Erythroblast (primary cell): ENCODE measurements at places on chromosomes 4 and X.

DNA sequence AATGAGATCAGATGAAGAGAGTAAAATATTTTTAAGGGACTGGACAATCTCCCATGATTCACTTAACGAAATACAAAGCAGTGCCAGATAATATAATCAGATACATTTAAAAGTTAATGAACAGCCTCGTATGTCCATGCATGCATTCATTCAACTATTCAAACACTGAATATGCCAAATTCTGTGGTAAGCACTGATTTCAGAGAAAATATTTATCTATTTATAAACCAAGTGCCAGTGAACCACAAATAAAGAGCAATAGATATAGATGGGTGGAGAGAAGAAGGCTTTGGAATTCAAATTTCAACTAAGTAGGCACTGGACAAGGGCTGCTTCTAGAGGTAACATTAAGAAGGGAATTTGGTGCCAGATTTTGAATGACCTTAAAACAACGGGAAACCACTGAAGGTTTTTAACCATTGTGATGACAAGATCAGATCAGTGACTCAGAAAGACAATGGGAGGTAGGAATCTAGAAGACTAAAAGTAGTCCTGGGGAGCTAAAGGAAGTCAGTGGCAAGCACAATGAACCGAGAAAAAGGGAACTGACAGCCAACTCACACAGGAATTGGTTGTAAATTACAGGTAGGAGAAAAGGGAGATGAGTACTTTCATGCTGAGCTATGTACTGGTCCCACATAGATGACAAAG is 14.2 kb downstream of the ELOVL6 start:
- DNase-seq, result no peak

DNA sequence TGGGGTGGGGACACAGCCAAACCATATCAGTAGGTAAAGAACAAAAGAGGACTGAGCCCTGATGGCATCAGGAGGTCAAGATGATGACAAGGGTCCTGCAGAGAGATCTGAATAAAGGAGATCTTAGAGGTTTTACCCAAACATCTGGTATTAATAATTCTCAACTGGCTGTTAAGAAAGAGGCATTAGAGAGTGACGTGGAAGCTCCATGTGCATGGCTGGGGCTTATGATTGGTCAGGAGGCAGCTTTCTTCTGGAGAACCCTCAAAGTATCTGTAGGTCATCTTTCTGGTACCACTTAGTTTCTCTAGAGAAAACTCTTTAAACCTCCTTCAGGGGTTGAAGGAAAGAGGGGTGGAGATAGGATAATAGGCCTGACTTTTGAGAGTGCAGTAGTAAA is 18.7 kb downstream of the MGST2 start:
- DNase-seq, result no peak

DNA sequence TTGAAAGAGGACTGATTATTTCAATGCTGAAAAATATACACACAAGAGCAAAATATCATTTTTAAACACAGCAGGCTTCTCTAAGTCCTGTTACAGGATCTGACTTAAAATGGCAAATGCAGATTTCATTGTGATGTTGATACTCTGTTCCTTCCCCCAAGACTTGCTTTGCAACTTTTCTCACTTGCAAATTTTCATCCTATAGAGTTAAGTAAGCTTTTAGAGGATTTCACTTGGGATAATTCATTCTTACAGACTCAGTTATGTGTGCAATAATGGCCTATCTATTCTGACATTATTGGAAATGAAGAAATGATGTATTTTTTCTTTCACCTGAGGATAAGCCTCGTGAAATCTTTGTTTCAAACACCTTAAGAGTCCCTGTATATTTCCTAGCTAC is 2403.2 kb downstream of the ARAP2 start:
- no peak for DNase-seq

DNA sequence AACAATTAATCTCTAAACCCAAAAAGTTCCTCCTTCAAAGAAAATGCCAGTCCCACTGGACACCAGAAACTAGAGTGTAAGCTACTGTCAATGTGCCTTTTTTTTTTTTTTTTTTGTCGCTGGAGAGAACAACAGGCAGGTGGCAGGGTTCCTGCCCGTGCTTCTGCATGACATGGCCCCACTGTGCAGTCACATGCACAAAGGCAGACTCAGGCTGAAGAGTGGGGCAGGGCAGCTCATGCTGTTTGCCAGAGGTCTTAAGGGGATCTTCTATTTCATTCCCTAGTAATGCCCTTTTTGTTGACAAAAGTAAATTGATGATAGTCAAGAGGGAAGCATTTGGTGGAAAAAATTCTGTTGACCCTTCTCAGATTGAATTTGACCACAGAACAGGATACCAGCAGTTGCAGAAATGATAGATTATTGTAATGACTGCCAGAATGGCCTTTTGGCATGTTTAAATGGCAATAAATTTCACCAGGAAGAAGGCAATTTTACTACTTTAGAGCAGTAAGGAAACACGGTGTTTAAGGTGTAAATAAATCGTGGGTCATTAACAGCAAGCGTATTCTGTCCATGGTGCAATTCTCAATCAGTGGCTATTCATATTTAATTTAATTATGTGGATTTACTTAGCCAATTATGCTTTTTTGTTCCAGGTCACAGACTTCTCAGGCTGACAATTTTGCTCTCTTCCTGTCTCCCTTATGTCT is 80.9 kb downstream of the NKX6-1 start:
- no peak for DNase-seq

DNA sequence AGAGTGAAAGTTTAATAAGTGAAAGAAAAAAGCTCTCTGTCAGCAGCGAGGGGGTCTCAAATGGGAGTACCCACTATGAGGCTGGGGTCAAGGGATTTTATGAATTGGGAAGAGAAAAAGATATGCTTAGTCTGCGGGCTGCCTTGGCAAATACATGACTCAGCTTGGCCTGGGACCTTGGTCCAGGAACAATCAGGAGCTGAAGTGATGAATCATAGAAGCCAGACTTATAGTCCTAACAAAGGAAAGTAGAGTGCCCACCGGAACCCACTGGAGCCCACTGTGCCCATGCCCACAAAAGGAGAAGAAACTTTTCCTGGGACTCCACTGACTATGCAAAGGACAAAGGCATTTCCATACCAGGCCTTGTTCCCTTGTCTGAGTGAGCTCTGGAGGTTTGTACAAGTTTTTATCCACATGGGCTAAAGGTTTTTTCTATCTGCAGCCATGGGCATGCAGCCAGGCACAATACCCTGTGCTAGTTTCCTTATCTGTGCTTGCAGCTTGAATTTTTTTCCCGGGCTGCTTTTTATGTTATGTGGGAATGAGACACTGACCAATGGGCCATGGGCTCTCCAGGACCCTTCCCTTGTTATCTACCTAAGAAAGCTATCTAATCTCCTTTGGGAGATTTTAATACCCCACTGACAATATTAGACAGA is 201.7 kb downstream of the FAM133A start:
- DNase-seq, result peak; percentile 0

DNA sequence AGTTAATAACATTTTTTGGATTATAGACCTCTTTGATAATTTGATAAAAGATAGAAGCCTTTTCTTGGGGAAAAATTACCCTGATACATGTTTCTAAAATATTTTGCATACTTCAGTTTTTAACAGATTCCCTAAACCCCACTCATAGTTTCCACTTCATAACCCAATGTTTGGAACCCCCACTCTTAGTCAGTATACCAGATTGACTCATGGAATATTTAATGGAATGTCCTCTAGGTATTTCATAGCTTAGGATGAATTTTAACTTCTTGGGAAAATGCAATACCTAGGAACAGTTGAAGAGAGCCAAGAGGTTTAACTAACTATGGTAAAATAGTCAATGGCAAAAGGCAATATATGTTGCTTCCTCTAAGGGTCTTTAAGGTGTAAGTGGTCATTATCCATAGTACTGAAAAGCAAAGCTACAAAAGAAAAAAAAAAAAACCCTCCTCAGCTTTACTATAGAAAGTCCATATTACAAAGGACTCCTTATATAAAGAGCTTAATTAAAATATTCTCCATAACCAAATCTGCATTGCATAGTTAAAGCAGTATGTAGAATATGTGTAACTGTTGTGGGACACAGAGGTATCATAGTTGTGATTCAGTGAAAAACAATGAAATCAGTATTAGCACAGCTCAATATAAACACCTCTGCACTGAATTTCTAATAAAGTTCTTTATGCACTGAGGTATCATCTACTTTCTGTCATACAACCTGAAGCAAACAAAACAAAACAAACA is 159.9 kb downstream of the PCDH7 start:
- DNase-seq, result no peak

- DNase-seq, result no peak
Observed at GRCh38 chrX:68914479-68914946, 85.7 kb downstream of the EFNB1 start.

DNA sequence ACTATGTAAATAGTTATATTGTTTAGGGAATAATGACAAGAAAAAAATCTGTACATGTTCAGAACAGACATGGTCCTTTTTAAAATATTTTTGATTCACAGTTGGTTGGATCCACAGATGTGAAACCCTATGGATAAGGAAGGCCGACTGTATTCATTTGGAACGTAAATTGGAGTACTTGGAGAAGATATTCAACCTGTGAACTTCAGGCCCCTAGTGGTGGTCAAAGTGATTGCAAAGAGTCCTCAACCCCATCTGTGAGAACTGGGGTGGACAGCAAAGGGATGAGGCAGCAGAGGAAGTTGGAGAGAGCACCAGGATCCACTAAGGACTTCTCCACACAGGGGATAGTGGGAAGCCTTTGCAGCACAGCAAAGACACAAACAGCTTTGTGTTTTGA is 6.2 kb upstream of the CXCL13 start:
- DNase-seq, result peak; percentile 16

DNA sequence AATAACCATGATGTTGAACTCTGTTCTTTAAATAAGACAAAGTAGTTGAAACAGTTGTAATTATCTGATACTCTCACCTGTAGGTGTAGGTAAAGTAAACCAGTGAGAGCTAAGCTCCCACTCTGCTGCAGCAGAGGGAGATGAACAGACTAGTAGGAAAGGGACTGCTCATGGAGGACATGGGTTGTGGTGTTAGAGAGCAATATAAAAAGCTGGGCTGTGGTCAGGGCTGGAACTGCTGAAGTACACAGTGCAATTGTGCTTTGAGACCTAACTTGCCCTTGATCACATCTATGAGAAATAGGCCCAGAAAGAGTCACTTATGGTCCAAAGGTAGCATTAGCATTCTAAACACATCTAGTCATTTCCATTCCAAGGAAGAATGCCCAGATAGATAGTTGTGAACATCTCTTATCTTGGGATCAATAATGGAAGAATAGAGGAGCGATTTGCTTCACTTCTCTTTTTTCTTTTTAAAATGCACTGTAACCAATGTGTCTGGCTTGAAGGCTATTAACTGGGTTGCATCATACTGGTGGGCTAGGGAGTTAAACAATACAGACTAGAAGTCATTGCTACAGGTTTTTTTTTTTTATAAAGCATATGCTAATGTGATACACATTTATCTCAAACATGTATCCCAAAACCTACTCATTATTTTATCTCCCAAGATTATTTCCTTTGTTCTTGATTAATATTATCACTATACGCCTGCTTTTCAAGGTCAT is 251.3 kb upstream of the CENPE start:
- no peak for DNase-seq

DNA sequence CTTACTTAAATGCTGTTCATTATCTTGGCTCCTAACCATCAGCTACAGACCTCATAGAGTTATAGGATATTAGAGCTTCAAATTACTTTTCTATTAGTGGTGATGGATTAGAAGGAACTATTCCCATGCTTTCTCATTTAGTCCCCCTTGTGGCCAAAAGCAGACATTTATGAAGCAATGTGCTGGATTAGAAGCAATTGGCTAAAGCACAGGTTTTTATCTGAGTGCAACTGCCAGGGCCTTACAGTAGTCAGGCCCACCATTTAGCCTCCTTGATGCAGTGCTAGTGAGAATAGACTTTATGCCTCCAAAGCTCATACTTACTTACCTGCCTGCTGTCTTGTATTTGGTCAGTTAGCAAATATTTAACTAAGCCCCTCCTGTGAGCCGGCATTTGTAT is 93.0 kb downstream of the TSPAN7 start:
- DNase-seq, result peak; percentile 89

DNA sequence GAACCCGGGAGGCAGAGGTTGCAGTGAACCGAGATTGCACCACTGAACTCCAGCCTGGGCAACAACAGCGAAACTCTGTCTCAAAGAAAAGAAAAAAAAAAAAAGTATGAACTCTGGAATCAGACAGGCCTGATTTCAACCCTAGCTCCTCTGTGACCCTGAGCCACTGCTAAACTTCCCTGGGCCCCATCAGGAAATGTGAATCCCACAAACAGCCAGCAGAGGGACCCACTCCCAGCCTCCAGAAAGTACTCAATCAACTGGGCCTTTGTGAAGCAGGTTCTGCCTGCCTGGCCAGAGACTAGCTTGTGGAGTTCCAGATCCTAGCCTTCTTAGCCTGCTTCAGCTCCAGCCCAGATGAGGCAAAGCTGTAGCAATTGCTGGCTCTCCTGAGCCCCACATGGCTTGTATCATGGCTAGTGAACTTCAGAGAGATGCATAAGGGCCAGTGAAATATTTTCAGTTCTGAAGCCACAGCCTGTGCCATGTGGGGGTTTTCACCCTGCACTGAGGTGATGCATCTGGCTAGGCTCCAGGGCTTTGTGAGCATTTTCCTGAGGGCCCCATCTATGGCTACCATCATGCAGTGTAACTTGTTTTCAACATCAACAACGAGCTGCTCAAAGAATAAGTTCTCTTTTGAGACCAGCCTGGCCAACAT is 7.2 kb upstream of the IDS start:
- DNase-seq, result peak; percentile 59

GRCh38 chr4:2393353-2394270 is 24.8 kb downstream of the ZFYVE28 start:
- peak; percentile 39 for DNase-seq

DNA sequence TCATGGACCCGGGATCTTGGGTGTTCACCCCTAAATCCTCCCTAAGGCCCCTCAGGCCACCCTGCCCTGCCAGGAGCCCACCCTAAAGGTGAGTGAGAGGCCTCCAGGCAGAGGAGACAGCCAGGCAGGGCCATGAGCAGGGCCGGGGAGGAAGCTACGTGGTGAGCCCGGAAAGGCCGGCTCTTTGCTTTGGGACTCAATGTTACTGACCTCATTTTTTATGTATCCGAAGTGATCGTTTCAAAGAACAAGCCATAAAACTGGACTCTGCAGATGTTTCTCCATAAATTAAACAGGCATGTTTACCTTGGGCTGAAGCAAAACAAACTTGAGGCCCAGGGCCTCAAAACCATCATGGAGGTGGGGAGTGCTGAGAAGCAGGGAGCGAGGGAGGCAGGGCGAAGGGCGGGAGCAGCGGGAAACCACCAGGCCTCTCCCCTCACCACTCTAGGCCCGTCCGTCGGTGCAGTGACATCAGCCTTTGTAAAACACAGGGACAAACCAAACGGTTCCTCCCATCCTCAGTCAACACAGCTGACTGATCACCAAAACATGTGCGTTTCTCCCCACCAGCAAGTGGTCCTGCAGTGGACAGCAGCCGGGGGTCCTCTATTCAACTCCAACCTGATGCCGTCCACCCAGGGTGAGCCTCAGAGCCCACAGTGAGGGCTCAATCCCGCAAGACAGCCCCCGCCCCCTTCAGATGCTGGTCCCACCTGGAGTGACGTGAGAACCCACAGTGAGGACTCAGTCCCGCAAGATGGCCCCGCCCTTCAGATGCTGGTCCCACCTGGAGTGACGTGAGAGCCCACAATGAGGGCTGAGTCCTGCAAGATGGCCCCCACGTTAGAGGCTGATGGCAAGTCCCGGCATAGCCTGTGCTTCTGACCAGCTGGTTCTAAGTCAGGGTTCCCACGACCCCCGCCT is 102.9 kb upstream of the LRPAP1 start:
- DNase-seq, result no peak

GRCh38 chr4:125828346-125828745 is 513.6 kb downstream of the FAT4 start:
- no peak for DNase-seq
